Right atrium auricular region (tissue), 2 donors: ENCODE measurements at places on chromosomes 7 and 10.

GRCh38 chr7:29538389-29538788 is 25.2 kb upstream of the PRR15 start:
- no peak for DNase-seq
- no peak overlapping the region for H3K27ac ChIP-seq
- no peaks in the 10 kb centered on the region for H3K36me3 ChIP-seq
- no peaks in the 10 kb centered on the region for H3K27me3 ChIP-seq
- H3K4me3 ChIP-seq, result no peak overlapping the region

GRCh38 chr10:49608166-49609005 is 1.7 kb upstream of the SLC18A3 start:
- peaks cover 47% of the 10 kb centered on the region for H3K27me3 ChIP-seq
- no peaks in the 10 kb centered on the region for H3K4me1 ChIP-seq
- no peak overlapping the region for H3K27ac ChIP-seq
- DNase-seq, result no peak

- no peaks in the 10 kb centered on the region for H3K36me3 ChIP-seq
- no peaks in the 10 kb centered on the region for H3K27me3 ChIP-seq
- no peak for DNase-seq
- H3K4me1 ChIP-seq, result peaks cover 4% of the 10 kb centered on the region
- H3K27ac ChIP-seq, result no peak overlapping the region
- no peak overlapping the region for H3K4me3 ChIP-seq
Observed at GRCh38 chr7:106057962-106058927, 53.9 kb downstream of the SYPL1 start.

DNA sequence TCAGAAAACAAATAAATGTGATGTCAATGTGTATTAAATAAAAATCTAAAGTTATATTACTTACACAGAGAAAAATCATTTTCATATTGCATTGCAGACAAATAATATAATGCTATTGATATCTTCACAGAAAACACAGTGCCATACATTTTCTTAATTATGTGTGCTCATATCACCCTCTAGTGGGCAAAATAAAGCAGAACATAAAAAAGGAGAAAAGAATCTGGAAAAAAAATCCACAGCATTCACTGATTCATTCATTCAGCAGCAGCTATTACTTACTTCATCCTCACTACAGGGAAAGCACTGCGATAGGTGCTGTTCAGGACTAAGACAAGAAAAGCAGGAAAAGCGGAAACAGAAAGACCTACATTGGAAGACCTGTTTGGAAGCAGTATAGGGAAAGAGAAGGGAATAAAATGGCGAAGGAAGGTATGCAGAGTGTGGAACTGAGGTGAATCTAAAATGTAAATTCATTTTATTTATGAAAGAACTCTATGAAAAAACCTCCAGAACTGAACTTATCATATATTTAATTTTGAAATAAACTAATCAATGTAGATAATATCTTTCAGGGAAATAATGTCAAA is 73.2 kb downstream of the POT1 start:
- DNase-seq, result no peak
- H3K27ac ChIP-seq, result no peak overlapping the region
- H3K4me1 ChIP-seq, result no peaks in the 10 kb centered on the region

- no peaks in the 10 kb centered on the region for H3K36me3 ChIP-seq
- no peaks in the 10 kb centered on the region for H3K4me1 ChIP-seq
- DNase-seq, result peak; percentile 36
Observed at GRCh38 chr7:51325261-51325676, 8.7 kb upstream of the COBL start.
